ENCODE measurements at places on chromosomes 3 and 15. TPM values are rescaled to one million over a fixed set of nuclear protein-coding genes. Genes with fewer than 3 reads are reported as not detected.

GRCh38 chr3:160369784-160370183 lies 29.2 kb downstream of the IFT80 start:
- DNase-seq, result no peak

The C3orf52 gene
- 16.7 TPM for total RNA-seq

DNA sequence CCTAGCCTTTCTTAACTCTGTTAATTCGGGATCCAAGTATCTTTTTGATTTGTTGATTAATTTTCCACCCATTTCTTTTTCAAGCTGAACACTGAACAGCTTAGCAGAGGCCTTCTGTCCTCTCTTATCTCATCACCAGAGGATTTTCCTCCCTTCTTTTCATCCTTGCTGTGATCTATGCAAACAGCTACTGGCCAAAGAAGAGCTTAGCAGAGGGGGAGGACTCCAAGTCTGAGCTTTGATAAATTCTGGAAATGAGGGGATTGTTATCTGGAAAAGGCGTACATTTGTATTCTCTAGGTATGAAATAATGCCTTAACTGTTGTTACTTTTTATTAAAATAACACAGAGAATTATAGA lies 13.4 kb downstream of the DZIP3 start:
- no peak for DNase-seq

The CPA3 gene
- total RNA-seq, result not detected

- DNase-seq, result no peak
These were observed 631 bp upstream of the CNBP start for GRCh38 chr3:129184396-129184657.

- no peak for DNase-seq
These were observed 332.8 kb downstream of the ULK4 start for GRCh38 chr3:41629072-41629471.

The CCR9 gene
- total RNA-seq, result not detected

DNA sequence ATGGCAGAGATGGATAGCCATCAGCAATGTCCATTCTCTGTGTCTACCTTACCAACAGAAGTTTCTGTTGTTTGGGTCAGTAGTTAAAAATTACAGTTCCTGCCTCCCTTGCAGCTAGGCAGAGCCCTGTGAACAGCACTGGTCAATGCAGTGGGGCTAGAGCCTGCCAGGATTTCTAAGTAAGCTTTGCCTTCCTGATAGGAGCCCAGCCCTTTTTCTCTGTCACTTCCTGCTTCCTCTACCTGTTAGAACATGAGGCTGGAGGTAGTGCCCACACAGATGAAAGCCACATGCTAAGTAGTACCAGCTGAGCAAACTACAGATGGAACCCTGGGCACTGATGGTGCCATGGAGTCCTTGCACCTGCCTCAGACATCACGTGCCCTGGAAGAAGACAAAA lies 45.0 kb downstream of the MGLL start:
- DNase-seq, result no peak

DNA sequence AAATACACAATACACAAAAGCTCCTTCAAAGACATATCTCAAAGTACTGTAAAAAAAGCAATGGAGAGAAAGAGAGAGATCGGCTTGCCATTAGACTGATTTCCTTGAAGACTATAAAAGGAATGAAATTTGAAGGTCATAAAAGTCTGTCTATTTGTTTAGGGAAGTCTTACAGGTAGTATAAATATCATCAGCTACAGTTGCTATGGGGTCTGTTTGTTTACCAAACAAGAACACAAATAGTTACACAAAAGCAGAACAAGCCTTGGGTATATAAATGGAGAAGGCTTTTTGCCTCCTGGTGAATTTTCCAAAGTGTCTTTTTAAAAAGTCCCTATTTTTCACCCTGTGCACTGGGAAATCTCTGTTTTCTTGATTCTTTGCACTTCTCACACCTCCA lies 552.3 kb downstream of the FOXP1 start:
- peak; percentile 36 for DNase-seq

- no peak for DNase-seq
These were observed 5.3 kb downstream of the ATP1B3 start for GRCh38 chr3:141881702-141882101.

The TMC3 gene
- not detected for total RNA-seq

The ANO10 gene
- 23.7 TPM for total RNA-seq
